CD4-positive, alpha-beta T cell treated with Interleukin-2 at 100 ng/mL for 4 hours (primary cell): ENCODE measurements at places on chromosomes 2 and 18.

DNA sequence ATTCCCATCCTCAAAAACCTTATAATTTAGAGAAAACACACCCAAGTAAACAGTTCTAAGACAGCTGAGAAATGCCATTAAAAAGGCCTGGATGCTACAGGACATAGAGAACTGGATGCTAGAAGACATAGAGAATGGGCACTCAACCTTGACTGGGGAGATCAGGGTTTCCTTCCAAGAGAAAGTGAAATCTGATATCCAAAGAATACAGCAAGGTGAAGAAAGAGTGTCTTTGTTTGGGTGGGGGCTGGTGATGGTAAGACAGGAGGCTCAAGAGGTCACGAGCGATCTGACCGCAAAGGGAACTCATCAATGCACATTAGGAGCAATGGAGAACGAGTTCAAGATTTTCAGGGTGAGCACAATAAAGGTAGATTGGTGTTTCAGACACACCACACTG lies 31.6 kb downstream of the EPB41L3 start:
- no peak for DNase-seq

GRCh38 chr18:76922107-76922506 lies 99.8 kb downstream of the ZNF236 start:
- DNase-seq: peak; percentile 46

- DNase-seq: no peak
Observed at GRCh38 chr2:71700658-71701397, 247.5 kb downstream of the DYSF start.

DNA sequence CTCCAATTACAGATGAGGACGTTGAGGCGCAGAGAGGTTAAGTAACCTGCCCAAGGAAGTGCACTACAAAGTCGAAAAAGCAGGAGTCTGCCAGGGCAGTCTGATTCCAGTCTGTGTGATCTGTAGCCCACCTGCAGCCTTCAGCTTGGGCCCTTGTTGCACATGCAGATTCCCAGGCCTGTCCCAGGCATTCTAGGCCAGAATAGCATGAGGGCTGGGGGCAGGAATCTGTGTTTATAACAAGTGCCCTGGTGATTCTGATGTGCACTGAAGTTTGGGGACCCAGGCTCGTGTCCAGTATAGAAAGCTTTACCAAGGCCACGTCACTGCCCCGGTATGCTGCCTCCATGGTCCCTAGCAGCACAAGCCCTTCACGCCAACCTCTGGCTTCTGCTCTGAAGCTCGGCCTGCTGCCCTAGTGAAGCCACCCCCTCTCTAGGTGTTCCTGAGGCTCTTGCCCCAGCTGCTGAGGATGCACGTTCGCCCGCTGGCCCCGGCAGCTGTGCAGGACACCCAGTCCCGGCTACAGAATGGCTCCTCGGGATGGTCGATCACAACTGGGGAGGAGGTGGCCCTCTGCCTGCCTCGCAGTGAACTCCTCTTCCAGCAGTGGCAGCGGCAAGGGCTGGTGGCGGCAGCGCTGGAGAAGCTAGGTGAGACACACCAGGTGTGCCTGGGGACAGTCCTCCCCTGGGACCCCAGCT lies 4.6 kb downstream of the CHRNG start:
- no peak for DNase-seq

DNA sequence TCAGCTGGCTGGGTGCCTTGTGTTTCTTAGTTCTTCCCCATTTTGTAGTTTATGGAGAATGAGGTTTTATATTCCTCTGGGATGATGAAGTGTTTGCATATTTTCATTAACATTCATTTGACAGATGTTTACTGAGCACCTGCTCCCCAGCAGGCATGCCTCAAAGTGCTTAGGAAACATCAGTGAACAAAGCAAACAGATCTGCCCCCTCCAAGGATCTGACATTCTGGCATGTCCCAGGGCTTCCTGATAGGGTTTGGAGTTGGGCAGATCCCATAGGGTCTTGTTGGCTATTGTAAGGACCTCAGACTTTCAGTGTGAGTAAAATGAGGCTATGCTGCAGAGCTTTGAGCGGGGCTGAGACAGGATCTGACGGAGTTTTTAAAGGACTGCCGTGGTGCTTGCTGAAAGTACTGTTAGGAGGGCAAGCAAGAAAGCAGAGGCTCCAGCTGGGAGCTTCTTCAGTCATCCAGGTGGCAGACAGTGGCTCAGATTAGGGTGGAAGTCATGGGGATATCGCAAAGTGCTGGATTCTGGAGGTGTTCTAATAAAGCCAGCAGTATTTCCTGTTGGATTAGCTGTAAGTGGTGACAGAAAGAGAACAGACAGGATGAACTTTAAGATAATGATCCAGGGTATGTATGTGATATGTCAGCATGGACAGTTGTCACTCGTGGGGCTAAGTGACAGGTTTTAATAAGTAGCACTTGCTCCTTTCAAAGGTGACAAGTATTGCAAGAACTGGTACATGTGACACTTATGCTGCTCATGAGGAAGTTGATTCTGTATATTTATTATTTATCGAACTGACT lies 11.3 kb upstream of the IAH1 start:
- no peak for DNase-seq

DNA sequence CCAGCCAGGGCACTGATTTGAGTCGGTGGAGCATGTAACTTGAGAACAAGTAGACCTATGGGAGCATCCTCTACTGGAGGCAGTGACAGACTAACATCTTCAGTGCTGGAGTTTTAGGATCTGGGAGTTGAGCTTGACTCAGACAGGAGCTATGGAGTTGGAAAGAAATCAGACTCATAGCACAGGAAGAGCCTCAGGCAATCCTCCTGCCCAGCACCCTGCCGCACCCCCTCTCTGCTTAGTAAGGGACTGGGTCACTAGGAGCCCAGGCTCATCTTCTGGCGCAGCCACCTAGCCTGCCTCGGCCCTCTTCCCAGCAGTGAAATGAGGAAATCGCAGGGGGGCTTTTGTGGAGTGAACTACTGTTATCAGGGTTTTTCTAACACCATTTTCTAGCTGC lies 3.6 kb downstream of the ARID5A start:
- DNase-seq: no peak

DNA sequence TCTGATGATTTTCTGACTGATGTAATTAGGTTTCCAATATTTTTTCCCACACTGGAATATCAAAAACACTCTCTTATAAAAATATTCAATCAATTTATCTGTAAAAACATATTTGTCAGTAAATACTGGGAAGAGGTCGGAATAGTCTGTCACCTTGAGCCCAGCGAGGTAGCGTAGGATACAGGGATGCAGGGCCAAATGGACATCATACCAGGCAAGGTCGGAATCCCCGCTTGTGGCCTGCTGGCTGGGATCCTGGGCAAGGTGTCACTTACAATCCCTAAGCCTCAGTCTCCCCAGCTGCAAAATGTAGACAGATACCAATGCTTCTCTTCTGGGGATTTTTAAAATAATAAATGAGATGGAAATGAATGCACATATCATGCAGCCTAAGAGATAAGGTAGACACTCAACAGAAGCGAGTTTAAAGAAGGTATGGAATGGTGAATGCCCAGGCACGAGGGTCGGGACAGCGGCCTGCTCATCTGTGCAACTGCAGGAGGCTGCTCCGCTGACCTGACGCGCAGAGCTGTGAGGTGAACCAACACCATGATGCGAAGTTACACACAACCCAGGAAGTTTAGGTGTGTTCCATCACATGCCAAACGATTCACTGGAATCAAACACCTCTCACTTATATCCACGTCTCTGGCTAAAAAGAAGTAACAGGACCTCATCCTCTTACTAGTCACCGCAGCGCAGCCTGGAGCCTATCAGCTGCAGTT lies 98.2 kb downstream of the EIPR1 start:
- no peak for DNase-seq

DNA sequence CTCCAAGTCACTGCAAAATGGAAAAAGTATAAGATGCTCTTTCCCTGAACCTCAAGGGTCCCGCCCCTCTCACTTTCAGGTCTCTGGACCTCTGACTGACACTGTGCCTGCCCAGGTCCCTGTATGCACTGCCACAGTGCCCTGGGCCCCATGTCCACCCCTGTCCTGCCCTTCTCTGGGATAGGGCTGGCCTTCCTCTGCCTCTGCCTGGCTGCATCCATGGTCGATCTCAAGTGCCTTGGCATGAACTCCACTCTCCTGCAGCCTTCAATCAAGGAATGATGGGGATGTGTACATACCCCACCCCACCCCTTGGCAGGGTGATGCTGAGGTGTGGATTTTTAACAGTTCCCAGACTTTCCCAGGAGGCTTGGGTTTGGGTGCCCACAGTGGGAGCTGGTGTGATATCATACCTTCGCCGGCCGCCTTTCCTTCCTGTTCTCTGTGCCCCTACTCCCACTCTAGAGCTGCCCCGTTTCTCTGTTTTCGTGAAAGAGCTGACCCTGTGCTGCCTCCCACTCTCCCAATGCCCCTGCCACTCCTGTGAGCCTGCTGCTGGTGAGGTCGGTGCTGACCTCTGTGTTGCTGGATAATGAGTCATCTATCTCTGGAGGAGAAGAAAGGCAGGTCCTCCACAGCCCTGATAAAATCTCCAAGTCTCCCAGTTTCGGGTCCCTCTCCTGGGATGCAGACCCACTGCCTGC lies 18.9 kb downstream of the PTPN18 start:
- no peak for DNase-seq

DNA sequence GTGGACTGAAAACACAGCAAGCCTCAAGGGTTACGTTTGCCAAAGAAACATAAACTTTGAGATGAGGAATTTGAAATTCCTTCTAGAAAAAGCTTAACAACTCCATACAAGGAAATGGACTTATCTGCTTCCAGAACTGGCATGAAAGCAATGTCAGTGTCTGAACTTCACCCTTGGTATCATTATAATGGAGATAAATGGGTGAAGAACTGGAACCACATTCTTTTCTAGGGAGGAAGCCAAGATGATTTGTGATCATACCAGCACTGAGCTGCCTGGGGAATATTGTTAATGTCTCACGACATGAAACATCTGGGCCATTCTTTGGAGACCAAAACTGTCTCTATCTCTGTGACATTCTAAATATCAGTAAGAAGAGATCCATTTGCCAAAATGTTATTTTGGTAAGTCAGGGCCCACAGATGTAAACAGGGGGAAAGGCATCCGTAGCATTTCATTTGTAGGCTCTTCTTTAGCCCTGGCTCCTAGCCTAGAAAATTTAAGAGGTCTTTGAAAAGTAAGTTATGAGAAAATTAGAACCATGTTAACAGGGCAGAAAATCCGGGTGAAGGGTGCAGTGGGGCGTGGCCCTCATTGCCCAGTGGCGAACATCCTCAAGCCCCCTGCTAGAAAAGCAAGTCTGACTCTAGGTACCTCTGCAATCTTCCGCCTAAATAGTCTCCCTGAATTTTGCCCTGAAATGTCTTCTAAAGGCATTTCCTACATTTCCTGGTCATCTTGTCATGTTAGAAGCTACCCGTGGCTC lies 295.3 kb upstream of the EPAS1 start:
- no peak for DNase-seq

DNA sequence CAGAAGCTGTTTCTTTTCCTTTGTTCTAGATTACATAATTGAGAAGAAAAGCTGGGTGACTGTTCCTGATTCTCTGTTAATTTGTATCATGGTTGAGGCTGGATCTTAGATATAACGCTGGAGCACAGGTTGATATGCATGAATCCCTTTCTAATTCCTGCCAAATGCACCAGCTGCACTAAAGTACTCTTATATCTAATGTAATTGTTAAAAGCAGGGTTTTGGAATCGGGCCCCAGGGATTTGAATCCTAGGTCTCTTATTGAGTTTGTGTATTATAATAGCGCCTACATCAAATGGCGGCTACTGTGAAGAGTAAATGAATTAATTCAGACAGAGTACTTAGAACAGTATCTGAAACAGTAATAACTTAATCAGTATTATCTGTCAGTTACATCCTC lies 80.4 kb downstream of the MC4R start:
- no peak for DNase-seq

DNA sequence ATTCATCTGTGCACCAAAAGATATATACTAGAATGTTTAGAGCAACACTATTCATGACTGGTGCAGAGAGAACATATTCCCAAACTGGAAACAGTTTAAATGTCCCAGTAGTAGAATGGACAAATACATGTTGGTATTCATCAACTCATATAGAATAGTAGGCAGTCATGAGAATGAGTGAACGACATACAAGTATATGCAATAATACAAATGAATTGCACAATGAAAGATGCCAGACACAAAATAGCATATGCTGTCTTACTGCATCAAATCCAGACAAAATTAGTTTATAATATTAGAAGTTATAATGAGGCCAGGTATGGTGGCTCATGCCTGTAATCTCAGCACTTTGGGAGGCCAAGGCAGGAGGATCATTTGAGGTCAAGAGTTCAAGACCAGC lies 8.3 kb upstream of the PRKAG3 start:
- no peak for DNase-seq

- DNase-seq: no peak
Observed at GRCh38 chr18:59469463-59470180, 110.6 kb upstream of the LMAN1 start.

GRCh38 chr18:29753379-29753778 lies 1289.2 kb downstream of the DSC3 start:
- DNase-seq: no peak

DNA sequence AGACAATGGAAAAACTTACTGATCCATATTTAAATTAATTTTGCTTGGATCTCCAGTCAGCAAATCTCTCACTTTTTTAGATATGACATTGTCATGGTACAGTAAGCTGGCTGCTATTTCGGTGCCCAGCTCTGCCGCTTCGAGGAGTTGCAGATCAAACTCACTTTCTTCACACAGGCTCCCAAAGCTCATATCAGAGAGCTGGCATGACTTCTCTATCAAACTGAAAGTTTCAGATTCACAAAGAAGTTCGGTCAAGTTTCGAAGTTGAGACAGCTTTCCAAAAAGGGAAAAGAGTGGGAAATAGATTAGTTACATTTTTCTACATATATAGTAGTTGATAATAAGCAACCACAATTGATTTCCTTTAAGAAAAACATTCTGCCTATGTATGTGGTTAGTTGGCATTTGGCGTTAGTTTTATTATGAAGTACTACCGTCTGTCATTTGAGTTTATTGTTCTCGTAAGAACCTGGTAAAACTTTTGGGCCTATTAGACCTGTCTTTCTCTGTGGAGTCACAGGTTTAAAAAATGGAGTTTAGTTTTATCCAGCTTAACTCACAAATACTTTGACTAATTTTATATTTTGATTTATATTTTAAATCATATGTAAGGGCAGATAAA lies 118.8 kb downstream of the ABCA12 start:
- no peak for DNase-seq

DNA sequence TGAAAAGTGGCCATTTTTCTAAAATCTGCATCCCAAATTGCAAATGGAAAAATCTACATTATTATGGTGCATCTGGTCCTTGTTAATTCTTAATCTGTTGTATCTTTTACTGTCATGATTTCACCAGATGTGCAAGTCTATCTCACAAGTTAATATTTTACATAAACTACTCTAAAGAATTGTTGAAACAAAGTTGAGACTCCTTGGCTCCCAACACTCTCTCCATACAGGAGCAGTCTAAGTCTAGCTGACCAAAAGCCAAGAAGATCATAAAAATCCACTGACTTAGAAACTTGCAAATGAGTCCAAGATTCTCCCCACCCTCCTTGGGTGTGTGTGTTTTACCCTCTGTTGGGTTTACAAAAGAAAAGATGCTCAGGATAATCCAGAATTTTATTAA lies 85.1 kb downstream of the NCKAP5 start:
- no peak for DNase-seq

GRCh38 chr2:232898592-232899543 lies 28.8 kb downstream of the SNORC start:
- no peak for DNase-seq

- no peak for DNase-seq
Observed at GRCh38 chr2:216922175-216922780, 62.4 kb upstream of the TNP1 start.

- no peak for DNase-seq
Observed at GRCh38 chr2:100936070-100936741, 65.9 kb upstream of the RPL31 start.

- DNase-seq: no peak
Observed at GRCh38 chr18:74497324-74497676, 1.1 kb downstream of the CNDP2 start.
